T-helper 1 cell (primary cell): ENCODE measurements at places on chromosomes 3 and 15.

DNA sequence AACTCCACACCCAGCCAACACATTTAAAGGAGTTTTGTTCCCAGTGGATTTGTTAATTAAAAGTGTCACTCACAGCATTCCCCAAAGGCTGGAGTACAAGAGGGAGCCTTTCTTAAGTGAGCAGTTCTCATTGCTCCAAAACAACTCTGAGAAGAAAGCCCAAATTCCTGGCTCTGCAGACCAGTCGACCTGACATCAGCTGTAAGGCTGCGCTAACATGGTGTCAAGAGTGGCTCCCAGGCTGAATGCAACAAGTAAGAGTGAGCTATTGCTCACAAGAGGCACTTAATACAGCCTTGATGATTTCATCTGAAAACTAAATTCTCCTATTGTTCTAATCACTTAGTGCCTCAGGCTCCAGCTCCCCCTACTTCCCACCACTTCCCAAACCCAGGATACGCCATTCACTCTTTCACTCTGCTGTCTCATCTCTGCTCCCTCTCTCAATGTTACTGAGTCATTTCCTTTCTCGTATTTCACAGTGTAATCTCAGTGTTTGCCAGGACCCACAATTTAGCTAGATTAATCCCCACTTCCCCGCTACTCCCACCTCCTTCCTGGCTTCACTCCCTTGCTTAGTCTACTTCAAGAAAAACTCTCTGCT lies 81.8 kb downstream of the WWTR1 start:
- DNase-seq: no peak

DNA sequence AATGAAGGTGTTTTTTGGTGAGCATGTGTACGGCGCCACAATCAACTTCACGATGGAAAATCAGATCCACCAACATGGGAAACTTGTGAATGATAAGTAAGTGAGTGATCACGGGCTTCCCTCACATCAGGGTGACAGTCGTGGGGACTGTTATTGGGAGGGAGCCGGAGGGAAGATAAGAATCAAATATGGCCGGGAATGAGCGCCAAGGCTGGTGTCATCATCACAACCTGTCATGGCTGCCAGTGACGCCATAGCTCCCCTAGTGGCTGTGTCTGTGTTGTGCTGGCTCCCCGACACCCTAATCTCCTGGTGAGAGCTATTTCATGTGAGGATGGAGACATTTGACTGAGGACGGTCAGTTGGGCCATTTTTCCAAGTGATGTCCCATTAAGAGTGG lies 168.5 kb downstream of the SV2B start:
- no peak for DNase-seq

DNA sequence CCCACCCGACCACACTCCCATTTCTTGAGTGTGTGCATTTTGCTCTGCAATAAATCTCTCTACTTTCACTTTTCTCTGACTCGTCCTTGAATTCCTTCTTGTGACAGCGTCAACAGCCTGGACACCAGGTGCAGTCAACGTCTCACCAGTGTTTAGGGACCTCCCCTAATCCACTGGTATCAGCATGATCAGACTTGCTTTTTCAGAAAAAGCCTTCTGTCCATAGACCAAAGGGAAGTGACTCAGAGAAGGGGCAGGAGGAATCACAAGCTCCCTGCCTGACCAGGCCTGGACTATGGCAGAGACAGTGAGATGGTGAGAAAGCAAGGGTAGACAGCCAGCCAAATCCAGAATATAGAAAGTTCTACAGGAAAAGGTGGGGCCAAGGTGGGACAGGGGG lies 15.5 kb downstream of the CCR5 start:
- no peak for DNase-seq

GRCh38 chr15:68022061-68022460 lies 32.1 kb upstream of the PIAS1 start:
- DNase-seq: no peak

- DNase-seq: no peak
These were observed 468.8 kb downstream of the CNTN4 start for GRCh38 chr3:2567451-2567850.
